ENCODE measurements at places on chromosomes 5 and 9.

DNA sequence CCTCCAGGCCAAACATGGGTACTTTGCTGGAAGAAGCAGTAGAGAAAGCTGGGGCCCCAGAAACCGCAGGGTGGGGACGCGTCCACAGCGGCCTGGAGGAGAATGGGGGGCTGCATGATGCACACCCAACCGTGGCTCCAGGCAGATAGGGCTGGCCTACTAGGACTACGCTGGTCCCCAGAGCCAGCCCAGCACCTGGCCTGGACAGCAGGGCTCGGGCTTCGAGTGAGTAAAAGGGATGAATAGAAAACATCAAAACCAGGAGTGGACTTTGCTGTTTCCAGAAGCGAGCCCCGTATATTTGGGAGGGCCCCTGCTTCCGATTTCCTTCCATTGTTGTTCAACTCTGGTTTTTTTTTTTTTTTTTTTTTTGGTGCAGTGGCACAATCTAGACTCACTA lies 30.7 kb downstream of the DBH start:
- DNase-seq = no peak

- no peak for DNase-seq
Observed at GRCh38 chr5:118863345-118863744, 125.0 kb downstream of the DTWD2 start.

GRCh38 chr5:59640411-59640810 lies 253.1 kb downstream of the PDE4D start:
- DNase-seq = no peak

DNA sequence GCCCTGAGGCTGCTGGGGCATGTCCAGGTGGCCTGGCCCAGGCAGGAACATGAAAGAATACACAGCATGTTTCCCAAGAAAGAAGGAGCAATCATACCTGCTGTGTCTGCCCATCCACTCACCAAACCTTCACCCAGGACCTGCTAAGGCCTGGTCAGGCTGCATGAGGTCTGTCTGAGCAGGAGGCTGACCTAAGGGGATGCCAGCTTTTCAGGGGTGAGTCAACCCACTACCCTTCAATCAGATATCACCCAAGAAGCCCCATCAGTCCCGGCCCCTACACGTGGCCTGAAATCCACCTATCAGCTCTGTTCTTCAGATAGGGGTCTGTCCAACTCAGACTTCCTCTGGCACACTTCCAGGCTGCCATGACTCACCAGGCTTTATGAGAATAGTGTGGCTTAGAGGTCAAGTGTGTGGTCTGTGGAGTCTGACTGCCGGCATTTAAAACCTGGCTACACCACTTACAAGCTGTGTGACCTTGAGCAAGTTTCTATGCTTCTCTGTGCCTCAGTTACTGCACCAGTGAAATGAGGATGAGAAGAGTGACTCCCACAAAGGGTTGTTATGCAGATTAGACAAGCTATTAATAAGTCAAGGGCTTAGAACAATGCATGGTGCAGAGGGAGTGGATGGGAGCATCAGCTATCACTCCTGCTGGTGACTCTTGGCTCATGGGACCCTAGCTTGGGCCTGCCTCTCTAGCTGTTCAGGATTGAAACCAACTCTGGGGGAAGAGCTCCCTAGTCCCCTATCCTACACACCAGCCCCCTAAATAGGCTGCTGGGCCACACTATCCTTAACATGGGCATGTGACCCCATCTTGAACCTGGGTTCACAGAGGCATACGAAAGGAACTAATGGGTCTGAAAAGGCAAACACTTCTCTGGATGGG lies 130.3 kb downstream of the PAX5 start:
- no peak for DNase-seq

- DNase-seq = no peak
Observed at GRCh38 chr5:73295921-73296320, 122.9 kb downstream of the TMEM174 start.

GRCh38 chr5:62341783-62342475 lies 35.9 kb downstream of the KIF2A start:
- no peak for DNase-seq

GRCh38 chr5:2029206-2029605 lies 146.5 kb upstream of the IRX4 start:
- no peak for DNase-seq

GRCh38 chr9:129666575-129666974 lies 1.1 kb downstream of the PRRX2 start:
- no peak for DNase-seq

DNA sequence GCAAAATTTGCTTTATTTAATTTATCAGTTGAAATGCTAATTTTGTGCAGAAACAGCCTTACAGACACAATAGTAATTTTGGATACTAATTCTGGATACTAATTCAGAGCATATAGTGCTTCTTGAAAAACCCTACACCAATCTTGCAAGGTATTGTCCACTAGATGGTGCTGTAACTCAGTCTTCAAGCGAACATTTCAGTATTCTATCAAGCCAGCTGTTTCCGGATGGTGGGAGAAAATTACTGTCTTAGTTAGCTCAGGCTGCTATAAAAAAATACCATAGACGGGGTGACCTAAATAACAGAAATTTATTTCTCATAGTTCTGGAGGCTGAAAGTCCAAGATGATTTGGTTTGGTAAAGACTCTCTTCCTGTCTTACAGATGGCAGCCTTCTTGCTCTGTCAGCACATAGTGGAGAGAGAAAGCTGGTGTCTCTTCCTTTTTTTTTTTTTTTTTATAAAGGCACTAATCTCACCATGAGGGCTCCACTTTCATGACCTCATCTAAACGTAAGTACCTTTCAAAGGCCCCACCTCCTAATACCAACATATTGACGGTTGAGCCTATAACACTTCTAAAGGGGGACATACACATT lies 1306.5 kb upstream of the CDH9 start:
- no peak for DNase-seq

DNA sequence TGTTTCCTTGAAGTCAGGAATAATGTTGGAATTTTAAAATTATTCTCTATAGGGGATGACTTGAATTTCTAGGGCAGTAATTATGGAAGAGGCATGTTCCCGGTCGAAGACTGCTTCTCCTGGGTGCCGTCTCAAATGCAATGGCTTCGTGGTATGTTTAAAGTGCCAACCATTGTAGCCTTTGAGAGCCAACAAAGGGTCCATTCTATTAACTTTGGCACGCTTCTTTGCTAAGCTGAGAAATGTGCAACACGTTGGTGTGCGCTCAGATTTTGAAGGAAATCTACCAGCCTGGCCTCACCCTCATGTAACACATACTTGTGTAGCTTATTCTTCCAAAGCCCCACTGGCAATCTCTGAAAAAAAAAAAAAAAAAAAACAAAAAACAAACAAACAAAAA lies 221.2 kb upstream of the ANKH start:
- no peak for DNase-seq

GRCh38 chr5:145598184-145598583 lies 237.0 kb downstream of the PRELID2 start:
- DNase-seq = no peak

- no peak for DNase-seq
Observed at GRCh38 chr9:69678843-69679538, 6.8 kb upstream of the APBA1 start.

GRCh38 chr5:139984816-139985215 lies 58.3 kb downstream of the NRG2 start:
- no peak for DNase-seq

DNA sequence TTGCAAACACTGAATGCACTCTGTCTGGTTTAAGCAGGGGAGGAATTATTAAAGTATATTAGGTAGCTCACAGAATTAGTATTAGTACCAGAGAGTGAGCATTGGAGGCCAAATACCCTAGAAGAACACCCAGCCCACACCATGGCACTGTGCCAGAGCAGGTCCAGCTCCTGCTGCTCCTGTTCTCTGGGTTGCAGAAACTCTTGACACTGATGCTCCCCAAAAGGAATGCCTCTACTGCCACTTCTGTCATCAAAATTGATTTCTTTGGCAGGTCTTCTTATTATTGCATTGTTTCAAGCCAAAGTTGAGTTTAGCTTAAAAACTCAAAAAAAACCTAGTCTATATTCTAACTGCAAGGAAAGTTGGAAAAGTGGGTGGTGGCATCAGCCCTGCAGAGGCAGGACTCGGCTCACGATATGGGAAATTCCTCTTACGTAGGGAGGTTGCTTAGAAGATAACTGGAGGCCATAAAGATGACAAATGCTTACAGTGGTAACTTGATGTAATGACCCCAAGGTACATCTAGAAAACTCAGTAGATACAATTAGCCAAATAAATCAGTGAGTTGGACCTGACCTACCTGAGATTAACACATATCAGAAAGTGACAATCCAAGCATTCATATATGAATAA lies 123.4 kb downstream of the CD180 start:
- no peak for DNase-seq

- no peak for DNase-seq
Observed at GRCh38 chr5:149959406-149960236, 937 bp upstream of the SLC26A2 start.

- DNase-seq = no peak
Observed at GRCh38 chr5:65647941-65648340, 23.1 kb downstream of the SHLD3 start.

DNA sequence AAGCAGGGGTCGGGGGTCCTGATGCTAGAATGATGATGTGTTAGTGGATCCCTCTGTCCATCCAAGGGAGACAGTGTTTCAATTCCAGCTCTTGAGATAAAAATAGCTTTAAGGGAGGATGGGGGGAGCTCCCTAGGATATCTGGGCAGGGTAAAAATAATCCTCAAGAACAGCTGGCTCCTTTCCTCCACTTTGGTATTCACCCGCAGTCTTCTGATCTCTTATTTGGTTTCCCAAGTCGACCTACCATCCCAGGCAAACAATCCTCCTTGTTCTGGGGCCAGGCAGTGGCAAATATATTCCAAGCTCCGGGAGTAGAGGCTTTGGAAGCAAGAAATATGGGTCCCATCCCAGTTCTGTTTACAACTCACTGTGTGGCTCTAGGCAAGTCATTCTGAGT lies 14.5 kb upstream of the COL27A1 start:
- DNase-seq = no peak

GRCh38 chr5:127766676-127767335 lies 63.6 kb downstream of the CCDC192 start:
- no peak for DNase-seq

DNA sequence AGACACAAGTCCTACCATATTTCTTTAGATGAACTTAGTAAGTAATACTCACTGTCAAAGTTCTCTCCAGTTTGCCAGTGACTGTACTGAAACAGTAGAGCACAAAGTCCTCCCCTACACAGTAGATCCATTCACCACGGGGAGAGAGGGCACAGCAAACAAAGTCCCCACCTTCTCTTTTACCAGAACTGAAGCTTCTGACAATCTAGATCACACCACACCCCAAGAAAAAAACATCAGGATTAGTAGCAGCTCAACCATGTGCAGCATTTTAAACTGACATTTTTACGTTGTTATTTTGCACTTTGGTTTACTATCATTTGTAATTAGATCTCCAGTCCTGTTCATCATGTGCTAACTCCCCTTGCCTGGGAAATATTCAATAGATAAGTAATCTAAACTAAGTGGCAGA lies 23.0 kb downstream of the DNAJA1 start:
- no peak for DNase-seq

GRCh38 chr5:169934990-169935389 lies 45.3 kb downstream of the INSYN2B start:
- DNase-seq = no peak

DNA sequence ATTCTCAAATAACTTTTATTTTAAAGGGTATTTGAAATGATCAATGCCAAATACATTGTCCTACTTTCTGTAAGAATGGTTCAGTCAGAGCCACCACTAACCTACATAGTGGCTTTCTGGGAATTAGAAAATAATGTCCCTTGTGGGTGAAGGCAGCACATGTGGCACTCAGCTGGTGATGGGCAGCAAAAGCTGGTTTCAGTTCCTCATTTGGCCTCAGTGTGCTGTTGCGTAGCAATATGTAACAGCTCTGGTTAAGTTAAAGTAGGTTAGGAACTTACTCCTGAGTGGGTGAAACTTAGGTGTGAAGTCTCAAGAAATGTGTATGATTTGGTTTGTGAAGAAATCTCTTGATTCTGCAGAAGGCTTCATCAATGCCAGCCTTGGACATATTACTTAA lies 99.6 kb upstream of the SPEF2 start:
- DNase-seq = no peak

DNA sequence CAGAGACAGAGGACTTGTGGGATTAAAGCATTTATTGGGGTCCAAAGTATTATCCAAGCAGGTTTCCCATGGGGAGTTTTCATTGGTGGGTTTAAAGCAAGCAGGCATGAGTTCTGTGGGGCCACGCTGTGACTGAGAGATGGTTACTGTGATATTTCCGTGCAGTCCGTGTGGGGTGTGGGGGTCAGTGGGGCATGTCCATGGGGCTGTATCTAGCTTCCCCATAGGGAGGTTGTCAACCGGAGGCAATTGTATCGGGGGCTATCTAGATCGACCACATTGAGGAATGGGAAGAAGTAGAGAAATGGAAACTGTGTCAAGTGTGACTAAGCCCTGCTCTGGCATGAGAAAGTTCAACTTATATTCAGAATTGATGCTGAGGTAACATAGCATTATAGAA lies 7.1 kb upstream of the RPS23 start:
- no peak for DNase-seq

- DNase-seq = no peak
Observed at GRCh38 chr9:125906144-125906543, 159.0 kb downstream of the PBX3 start.

- no peak for DNase-seq
Observed at GRCh38 chr9:8838136-8838535, 1038.6 kb upstream of the DMAC1 start.

DNA sequence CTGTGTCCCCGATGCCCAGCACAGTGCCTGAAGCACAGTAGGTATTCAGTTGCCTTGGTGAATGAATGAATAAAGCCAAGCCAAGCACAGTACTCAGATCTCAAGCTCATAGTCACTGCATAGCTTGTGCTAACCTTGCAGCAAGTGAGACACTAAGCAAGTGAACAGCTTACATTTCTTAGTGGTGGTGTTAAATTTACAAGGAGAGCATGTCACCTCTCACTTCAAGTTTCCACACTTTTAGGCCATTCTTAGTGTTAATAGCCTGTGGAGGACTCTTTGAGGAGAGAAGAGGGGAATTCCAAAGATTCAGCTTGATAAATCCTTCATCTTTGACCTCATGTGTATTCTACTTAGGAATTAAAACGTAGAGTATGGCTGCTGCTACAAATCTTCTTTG lies 104.7 kb downstream of the C9orf152 start:
- DNase-seq = no peak

- no peak for DNase-seq
Observed at GRCh38 chr5:56825222-56825824, 10.0 kb downstream of the MAP3K1 start.

All from heart left ventricle (tissue), 16 donors.